AG04450 (cell line): ENCODE measurements at places on chromosomes 3 and 15. TPM values are rescaled to one million over a fixed set of nuclear protein-coding genes. Genes with fewer than 3 reads are reported as not detected.

DNA sequence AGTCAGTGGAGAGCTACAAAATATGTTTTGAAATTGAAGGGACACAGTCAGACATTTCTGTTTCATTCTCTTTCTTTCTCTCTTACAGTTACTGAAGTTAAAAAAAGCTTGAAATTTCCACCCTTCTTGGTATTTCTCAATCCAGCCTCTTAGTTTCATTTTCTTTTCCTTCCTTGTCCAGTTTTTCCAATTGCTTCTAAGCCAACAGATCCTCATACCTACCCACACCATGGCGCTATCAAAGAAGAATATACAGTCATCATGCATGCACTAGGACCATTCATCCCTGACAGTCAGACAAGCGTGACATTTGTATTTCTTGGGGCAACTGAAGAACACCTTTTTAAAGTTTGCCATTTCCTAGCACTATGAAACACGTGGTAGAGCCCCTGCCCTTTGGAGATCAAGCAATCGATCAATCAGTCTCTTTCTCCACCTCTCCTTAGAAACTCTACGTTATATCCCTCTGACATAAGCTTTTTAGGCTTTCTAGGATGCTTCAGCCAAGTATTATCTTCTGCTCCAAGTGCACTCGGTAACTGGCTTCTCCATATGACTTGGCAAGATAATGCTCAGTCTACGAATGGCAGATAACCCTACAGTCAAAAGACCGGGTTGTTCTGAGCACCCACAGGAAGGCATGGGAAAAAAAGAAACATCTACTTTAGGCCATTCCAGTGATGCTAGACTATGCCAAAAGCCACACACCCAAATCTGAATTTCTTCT is 65.4 kb downstream of the FBN1 start:
- no peak for DNase-seq

The ZBBX gene
- not detected in 2 replicates for polyA plus RNA-seq

DNA sequence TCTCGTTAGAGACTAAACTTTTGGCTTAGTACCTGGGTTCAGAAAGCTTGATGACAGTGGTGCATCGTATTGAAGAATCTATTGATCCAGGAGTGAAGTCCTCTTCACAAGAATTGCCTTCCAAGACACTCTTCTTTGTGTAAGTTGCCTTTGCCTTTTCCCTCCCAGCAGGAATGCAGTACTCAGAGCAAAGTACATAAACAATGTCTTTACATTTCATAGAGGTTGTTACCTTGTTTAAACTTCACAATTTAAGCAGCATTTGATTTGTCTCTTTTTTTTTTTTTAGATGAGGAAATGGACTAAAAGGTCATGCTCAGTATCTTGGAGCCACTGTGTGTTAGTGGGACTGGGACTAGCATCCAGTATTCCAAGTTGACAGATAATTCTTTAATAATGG is 9.9 kb downstream of the RAB7A start:
- no peak for DNase-seq

The ANKRD34C gene
- not detected in 2 replicates for polyA plus RNA-seq

DNA sequence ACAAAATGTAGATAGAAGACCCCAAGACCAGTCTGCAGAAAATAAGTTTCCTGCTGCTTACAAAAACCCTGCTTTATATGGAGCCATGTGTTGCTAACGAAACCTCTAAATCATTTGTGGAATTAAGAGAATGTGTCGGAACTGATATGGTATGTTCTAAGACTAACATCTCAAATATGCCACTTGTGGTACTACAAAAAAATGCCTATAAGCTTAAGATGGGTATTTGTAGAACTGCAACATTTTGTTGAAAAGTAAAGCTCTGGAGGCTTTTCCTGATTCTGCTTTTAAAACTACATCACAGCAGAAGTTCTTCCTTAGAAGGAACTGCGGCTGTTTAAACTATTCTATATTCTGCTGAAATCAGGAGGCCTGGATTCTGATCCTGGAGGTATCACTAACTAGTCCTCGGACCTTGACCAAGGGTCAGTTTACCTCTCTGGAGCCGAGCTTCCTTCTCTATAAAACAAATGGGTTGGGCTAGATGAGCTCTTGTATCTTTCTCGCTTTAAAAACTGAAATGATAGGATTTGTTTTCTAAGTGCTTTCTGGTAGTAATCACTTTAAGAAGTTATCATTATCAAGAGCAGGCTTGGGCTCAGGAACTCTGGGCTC is 74.9 kb downstream of the RAD18 start:
- DNase-seq, result peak; percentile 66

The TMCO5A gene
- polyA plus RNA-seq, result not detected in 2 replicates
